Cardiac septum (tissue), 1 donor: ENCODE measurements at places on chromosomes 13 and 19.

GRCh38 chr13:35179494-35179893 is 237.4 kb downstream of the NBEA start:
- DNase-seq = no peak

GRCh38 chr19:7687177-7687576 is 6.5 kb downstream of the TRAPPC5 start:
- no peak for DNase-seq

DNA sequence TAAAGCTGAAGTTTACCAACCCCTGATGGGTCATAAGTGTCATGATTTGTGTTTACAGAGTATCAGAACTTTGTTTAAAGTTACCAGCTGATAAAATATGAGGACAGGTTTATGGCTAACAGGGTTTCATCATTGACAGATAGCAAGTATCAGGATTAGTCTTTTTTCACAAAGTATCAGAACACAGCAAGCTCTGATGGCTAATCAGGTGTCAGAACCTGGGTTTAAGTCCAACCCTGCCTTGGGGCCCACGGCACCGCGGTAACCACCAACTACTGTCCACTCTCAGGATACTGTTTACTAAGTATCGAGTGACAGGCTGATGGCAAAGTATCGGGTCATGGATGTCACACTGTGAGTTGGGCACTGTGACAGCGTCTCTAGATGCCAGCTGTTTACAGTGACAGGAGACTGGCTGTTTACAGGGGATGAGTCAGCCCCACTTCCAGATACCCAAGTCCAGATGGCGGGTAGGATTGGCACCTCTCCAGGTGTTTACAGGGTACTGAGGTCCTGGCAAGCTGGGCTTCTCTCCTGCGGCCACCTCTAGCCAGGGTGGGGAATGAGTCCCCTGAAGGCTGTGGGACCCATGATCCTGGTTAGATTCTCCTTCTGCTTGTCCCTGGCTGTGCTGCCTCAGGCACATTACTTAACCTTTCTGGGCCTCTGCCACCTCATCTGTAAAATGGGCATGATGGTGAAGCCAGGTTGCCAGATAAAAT is 21.8 kb downstream of the ARRDC2 start:
- DNase-seq = no peak

GRCh38 chr13:99677116-99677951 is 176.1 kb downstream of the TM9SF2 start:
- no peak for DNase-seq

GRCh38 chr19:31171936-31172335 is 177.3 kb downstream of the TSHZ3 start:
- DNase-seq = no peak

GRCh38 chr13:60226507-60226906 is 62.8 kb upstream of the DIAPH3 start:
- DNase-seq = no peak

DNA sequence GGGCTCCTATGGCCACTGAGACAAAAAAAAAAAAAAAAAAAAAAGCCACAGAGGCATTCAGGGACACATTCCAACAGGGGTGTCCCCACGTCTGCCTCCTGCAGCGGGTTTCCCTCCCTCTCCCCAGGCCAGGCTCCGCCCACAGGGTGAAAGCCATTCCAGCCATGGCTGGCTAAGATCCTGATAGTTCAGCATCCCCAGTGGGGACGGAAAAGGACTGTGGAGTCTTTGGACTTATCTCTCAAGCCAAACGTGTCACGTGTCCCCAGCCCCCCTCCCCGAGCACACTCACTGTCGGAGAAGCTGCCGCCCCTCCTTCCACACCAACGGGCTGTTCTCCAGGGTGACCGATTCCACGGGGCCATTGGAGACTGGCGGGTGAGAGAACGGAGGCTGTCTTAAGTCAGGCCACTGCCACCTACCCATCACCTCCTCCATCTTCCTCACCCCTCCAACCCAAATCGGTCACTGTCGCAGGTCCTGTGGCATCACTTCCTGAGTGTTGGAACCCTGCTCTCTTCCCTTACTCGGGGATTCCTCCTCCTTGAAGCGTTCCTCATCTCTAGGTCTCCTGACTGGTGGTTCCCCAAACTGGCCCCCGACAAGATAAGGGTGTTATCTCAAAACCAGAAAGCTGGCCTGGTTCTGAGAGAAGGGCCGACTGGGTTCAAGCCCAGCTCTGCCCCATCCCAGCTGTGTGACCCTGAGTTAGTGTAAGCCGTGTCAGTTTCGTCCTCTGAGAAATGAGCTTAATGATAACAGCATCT is 9.1 kb upstream of the FKRP start:
- DNase-seq = no peak

- no peak for DNase-seq
These were observed at the start of gene PRR12 for GRCh38 chr19:49590971-49591730. Gene PRR12 (plus strand): TSS chr19:49591182. CDS start chr19:49591655, 473 bp downstream.

GRCh38 chr19:1098177-1099051 is 3.2 kb upstream of the POLR2E start:
- DNase-seq = no peak

DNA sequence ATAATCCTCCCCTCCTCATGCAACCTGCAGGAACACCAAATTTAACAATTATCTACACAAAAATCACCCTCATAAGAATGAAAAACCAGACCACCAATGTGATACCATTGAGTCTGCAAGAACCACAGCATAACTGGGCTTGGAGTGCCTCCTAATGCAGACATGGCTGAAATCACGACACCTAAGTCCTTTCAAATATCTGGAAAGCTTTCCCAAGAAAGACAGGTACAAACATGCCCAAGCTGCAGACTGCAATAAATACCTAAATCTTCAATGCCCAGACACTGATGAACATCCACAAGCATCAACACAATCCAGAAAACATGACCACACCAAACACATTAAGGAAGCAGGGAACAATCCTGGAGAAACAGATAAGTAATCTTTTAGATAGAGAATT is 417.1 kb downstream of the LMO7 start:
- DNase-seq = no peak

DNA sequence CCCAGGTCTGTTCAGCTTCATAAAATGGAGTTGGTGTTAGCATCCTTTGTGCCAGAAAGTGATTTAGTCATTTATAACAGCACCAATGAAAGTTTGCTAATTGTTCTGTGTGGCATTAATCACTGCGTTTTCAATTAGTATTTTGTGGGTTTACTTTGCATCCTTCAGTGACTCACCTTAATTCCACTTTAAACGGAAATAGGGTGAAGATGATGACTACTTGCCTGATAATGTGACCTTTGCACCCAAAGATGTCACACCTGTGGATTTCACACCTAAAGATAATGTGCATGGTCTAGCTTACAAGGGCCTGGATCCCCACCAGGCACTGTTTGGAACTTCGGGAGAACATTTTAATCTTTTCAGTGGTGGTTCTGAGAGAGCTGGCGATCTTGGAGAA is 15.0 kb downstream of the GPATCH1 start:
- DNase-seq = no peak
